ENCODE measurements at places on chromosomes 2 and 18.

DNA sequence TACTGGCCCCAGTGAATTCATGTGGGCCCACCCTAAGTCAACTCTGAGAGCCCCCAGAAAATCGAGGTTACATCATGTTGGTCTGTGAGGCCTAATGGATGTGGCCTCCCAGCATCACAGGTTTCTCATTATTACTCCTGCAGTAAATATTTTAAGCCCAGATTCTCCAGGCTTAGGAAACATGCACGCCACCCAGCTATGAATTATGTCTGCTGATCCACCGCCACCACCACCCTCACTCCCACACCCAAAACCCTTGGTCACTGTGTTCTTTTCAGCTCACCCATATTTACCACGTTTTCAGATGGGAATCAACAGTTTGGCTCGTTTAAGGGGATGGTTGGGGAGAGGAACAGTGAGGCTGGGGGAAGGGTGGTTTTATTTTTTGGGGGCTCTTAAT is 128.6 kb downstream of the NCK2 start:
- DNase-seq: no peak

GRCh38 chr2:153132418-153132817 is 346.1 kb downstream of the RPRM start:
- DNase-seq: no peak

GRCh38 chr2:42830922-42831574 is 38.7 kb upstream of the HAAO start:
- no peak for DNase-seq

GRCh38 chr2:142582317-142582716 is 295.1 kb upstream of the KYNU start:
- no peak for DNase-seq

DNA sequence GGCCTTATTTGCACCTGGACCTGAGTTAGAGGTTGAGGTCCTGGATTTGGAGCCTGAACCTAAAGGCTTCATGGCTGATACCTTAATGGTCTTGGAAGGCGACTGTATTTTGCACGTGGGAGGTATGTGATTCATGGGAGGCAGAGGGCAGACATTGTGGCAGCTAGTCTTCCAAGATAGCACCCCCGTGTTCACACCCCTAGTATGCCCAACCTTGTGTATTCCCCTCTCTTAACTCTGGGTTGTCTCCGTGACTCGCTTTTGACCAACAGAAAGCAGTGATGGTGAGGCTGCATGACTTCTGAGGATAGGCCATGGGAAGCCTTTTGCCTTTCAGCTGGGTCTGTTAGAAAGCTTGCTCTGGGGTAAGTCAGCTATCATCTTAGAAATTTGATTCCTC is 45.8 kb upstream of the HAAO start:
- DNase-seq: no peak

- no peak for DNase-seq
Observed at GRCh38 chr2:206084870-206085741, 868 bp downstream of the INO80D start.

DNA sequence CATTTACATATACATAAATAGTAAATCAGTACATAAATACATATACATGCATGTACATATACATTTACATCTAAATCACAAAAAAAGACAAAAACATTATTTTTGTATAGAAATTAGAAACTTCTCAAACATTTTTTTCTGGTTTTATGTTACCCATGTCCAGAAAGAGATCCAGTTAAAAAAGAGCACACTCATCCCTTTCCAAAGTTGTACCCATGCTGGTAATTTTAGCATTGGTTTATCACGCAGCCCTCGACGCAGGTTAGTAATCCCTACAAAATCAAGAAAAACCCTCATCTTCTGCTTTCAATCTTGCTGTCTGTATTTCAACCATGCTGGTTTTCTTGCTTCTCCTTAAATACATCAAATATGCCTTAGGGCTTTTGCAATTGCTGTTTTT is 10.5 kb downstream of the SCN9A start:
- DNase-seq: no peak

- DNase-seq: no peak
Observed at GRCh38 chr2:237524631-237525030, 37.6 kb downstream of the MLPH start.

- DNase-seq: peak; percentile 94
Observed at GRCh38 chr2:160207804-160208654, 8.0 kb upstream of the ITGB6 start.

DNA sequence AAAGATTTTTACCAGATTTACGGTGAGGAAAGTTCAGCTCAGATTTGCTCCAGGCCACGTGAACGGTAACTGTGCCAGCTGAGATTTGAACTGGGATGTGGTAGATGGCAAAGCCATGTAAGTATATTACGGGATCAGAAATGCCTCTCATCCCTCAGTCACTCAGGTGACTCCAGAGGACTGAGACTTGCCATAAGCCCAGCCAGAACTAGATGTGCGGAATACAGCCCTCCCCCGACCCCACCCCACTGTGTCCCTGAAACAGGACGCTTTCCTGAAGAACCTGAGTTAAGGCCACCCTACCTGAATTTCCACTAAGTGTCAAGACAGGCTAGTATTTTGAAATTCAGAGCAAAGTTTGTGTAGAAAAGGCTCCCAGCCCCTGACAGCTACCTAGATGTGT is 1.3 kb upstream of the FHL2 start:
- DNase-seq: no peak

DNA sequence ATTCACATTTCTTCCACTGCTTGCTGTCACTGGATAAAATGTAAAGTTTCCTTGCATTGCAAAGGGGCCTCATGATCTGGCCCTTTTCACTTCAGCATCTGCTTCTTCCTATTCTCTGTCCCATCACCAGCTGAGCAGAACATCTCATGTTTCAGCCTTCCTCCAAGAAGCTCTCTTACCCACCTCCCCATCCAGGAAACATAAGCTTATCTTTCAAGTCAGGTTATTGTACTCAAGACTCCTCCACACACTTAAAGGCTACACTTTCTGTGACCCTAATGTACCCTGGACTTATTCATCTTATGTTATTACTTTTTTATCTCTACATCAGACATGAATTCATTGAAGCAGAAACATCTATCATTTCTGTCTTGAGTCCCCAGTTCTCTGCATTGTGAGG is 230.5 kb downstream of the PMAIP1 start:
- DNase-seq: no peak

- DNase-seq: no peak
Observed at GRCh38 chr2:74261204-74261864, 62.9 kb downstream of the MTHFD2 start.

DNA sequence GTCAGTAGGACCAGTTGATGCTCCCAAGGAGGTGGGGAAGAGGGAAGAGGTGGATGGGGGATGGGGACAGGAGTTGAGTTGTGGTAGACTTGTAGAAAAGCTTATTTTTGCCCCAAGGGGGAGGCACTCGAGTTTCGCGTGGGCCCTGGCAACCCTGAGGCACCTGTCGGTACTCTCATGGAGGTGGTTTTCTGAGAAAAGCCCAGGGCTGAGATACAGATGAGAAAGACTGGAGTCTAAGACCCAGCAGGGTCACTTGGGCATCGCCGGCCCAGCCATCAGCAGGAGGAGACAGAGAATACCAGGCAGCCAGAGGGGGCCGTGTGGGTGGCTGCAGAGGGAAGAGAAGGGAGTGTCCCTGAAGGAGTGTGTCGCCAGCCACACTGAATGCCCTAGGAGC is 57.7 kb upstream of the HPCAL1 start:
- DNase-seq: no peak

GRCh38 chr2:178112202-178113152 is at the start of gene RBM45:
Gene RBM45, plus strand, starts transcription at chr2:178112437. Its CDS starts 110 bp downstream, at chr2:178112547.
- peak; percentile 85 for DNase-seq

- no peak for DNase-seq
Observed at GRCh38 chr2:174078275-174078674, 113.1 kb upstream of the SP3 start.

DNA sequence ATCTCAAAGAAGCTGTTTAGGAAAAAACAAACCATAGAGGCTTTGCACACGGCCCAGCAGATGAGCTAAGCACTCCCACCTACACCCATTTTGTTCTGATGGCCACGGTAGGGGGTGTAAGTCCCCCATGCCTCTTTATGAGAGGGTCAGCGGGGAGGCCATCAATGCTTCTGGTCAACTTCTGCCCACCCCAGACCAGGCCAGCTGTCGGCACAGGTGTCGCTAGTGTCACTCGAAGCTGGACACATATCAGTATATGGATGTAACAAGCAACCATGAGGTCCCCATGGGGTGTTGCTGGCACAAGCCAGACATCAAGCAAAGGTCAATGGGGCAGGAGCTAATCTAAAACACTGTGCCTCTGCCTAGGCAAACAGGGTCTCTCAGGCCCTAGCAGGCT is 23.7 kb upstream of the SLC35F6 start:
- no peak for DNase-seq

DNA sequence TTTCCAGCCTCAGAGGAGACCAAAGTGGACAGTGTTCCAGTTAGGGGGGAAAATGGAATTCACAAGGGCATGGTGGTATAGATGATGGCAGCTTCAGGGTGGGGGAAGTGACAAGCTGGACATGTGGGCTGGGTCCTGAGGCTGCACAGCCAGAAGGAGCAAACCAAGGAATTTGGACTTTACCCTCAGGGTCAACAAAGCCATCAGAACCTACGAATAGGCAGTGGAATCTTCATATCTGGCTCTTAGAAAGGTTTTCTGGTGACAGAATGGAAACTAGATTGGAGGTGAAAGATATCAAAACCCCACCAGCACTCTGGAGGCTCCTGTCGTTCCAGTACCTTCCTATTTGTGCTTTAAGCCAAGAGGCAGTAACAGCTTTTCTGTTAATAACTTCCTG is 127.1 kb downstream of the SETBP1 start:
- no peak for DNase-seq

DNA sequence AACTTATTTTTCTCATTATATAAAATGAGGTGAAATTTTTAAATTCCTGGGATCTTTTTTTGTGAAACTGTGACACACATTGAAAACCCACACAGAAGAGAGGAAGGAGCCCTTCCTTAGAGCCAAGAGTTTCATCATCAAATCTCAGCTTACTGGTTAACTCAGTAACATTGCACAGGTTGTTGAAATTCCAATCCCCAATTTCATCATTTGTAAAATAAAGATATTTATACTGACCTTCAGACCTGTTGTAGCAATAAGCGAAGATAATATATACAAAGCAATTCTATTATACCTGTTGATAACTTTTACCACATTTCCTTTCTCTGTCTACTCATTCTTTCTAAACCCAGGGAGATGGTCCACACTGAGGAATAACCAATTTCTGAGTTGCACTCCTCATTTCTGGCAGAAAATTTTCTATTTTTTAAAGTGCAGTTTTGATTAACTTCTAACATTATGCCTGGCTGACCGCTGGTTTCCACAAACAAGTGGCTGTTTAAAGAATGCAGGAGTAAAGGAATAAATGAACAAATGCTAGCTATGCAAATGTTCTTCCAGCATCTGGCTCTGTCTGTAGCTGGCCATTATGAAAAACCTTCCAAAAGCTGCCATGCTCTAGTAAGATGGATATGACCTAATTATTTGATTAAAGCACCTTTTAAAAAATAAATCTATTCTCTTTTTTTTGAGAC is 105.7 kb upstream of the LINC00305 start:
- no peak for DNase-seq

DNA sequence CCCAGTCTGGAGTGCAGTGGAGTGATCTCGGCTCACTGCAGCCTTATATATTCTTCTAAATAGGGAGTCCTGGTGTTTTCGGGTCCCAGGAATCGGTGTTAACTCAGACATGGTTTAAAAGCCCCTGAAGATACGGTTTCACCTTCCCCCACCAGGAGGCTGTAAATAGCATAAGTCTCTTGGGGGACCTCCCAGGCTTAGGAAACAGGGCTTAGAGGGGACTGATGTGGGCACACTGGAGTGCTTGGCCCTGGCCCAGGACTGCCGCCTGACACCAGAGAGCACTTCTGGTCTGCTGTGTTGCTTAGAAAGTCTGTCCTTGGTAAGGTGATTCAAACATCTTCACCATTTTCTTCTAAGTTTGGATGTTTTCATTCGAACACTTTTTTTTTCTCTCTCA is 39.7 kb upstream of the MAP4K4 start:
- no peak for DNase-seq

DNA sequence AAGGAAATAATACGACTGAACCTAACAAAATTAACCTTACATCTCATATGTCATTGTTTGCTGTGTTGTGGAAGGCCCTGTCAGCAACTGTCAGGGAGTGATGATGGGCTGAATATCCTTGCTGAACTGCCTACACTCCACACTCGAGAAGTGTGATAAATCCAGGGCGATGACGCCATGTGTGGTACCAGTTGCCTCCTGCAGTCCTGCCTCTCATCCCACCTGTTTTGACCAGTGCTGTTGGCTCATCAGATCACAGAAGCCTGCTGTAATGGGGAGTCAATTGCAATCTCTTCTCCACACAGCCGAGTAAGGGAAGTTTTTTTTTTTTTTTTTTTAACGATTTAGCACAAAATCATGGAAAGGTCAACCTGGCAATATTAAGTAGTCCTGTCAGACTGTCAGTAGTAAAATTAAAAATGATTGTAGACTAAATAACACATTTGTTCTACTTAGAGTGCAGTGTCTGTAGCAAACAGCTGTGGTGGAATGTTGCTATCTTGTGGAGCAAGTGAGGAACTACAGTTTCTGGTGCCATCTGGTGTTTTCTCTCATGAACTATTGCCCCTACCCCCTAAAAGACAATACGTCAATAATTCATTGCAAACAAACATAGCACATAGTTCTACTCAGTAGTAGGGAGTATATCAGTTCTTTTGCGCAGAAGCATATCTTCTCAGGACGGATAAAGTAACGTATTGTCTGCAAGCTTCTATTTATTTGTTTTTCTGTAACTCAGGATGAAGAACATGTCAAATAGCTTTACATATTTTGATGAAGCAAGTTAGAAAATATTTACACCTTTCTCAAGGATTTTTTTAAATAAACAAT is 347.6 kb downstream of the CTNNA2 start:
- DNase-seq: peak; percentile 9

GRCh38 chr2:211846036-211846400 is 692.6 kb downstream of the ERBB4 start:
- no peak for DNase-seq

- no peak for DNase-seq
Observed at GRCh38 chr2:168929031-168929430, 27.9 kb downstream of the G6PC2 start.

- peak; percentile 75 for DNase-seq
Observed at GRCh38 chr2:120566331-120567035, 169.2 kb upstream of the GLI2 start.

- peak; percentile 59 for DNase-seq
Observed at GRCh38 chr2:27735263-27735904, 36.1 kb upstream of the MRPL33 start.

- DNase-seq: no peak
Observed at GRCh38 chr2:38066421-38067115, 9.4 kb downstream of the CYP1B1 start.

GRCh38 chr2:46072101-46072820 is 224.9 kb upstream of the EPAS1 start:
- DNase-seq: peak; percentile 28

- no peak for DNase-seq
Observed at GRCh38 chr2:193461431-193461934, 1266.8 kb upstream of the TMEFF2 start.

DNA sequence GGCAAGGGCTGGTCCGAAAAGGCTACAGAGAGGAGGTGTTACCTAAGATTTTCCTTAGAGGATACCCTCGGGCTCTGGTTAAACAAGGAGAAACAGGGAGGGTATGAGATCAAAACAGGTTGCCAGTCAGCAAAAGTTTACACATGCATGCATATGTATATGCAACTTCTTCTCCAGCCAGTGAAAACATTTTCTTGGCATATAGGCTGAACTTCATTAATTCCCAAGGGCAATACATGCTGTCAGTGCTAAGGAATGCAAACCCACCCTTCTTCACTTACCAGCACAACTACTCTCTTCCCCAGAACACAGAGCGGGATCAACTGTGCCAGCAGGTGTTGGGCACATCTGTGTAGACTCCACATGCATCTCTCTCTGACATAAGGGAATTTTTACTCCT is 176.0 kb downstream of the GFPT1 start:
- no peak for DNase-seq

- DNase-seq: no peak
Observed at GRCh38 chr18:33987206-33987605, 237.5 kb downstream of the NOL4 start.
